Testis (tissue), 5 donors: ENCODE measurements at places on chromosomes 2 and 18. TPM values are rescaled to one million over a fixed set of nuclear protein-coding genes. Genes with fewer than 3 reads are reported as not detected.

DNA sequence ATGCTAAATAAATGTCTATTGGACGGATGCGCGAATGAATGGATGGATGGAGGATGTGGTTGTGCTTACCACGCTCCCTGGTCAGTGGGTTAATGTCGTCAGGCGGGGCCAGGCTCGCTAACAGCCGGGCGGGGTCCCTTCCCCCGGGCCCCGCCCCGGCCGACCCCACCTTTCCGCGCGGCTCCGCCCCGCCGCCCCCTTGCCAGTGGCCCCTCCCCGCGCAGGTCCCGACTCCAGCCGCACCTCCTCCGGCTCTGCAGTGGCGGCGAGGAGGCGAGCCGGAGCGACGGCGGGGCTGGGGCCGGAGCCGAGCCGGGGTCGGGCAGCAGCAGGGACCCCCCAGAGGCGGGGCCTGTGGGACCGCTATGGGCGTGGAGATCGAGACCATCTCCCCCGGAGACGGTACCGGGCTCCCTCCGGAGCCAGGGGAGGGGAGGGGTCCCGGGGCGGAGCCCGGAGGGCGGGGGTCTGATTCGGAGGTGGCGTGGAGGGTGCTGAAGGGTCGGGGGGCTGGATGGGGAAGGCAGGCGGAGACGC, at the start of gene FKBP1B:
TSS of gene FKBP1B (plus strand) at position 257 of the 537 bp plus-strand sequence. CDS start at position 366, 109 bp downstream.
- peak; percentile 51 for DNase-seq

DNA sequence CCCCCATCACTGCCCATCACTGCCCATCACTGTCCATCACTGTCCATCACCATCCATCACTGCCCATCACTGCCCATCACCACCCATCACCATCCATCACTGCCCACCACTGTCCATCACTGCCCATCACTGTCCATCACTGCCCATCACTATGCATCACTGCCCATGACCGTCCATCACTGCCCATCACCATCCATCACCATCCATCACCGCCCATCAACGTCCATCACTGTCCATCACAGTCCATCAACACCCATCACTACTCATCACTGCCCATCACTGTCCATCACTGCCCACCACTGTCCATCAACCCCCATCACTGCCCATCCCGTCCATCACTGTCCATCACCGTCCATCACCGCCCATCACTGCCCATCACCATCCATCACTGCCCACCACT, 57.8 kb upstream of the OTOS start:
- peak; percentile 5 for DNase-seq

- peak; percentile 12 for DNase-seq
These were observed 116.6 kb downstream of the HDAC4 start for GRCh38 chr2:239283961-239284795.

DNA sequence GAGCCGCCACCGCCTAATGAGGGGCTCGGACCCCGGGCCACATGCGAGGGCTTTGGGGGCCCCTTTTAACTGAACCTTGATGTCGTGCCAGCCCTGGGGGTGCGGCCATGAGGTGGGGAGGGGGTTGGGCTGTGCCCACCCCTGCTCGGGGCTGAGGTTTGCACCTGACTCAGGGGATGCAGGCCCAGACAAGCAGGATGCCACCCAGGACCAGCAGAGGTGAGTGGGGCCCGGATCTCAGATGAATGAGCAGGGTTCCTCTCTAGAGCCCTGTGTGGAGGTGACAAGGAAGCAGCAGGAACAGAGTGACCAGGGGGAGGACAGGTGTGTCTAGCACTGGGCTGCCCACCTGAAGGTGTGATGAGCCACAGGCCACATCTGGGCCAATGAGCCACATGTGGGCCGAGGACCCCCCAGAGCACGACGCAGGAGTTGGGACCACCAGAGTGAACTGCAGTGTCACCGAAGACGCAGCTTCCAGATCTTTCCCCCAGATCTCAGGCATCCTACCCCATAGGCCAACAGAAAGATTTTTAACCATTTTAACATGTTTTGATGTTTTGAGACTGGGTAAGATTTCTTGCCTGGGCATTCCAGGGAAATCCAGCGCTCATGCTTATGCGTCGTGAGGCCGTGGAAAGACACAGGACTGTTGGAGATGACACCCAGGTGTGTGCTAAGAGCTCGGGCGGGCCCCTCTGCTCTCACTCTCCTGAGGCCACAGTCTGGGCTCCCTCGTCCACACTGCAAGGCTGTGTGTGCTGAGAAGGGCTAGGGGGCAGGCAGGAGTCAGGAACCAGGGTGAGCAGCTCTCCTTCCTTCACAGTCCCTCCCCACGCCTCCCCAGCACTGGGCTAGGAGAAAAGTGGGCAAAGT, 73.6 kb downstream of the DDX1 start:
- no peak for DNase-seq

- no peak for DNase-seq
These were observed 252.0 kb downstream of the CELF4 start for GRCh38 chr18:37313624-37314023.

DNA sequence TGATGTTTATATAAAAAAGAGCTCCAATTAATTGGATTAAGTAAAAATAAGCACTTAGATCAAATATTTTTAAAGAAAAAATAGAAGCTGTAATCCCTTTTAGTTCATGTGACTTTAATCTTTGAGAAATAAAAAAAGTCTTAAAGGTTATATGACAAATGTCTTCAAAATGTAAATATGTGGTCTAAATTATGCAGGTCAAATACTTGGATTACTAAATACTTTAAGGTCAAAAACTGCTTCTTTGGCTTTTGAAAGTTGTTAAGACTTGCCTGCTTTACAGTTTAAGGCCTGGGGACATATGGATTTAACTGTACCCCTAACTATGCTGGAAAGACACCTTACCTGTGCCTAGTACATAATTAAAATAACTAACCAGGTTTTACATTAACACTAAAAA, 15.5 kb upstream of the PDK1 start:
- no peak for DNase-seq

GRCh38 chr2:1886405-1886992, 142.2 kb upstream of the PXDN start:
- peak; percentile 87 for DNase-seq

DNA sequence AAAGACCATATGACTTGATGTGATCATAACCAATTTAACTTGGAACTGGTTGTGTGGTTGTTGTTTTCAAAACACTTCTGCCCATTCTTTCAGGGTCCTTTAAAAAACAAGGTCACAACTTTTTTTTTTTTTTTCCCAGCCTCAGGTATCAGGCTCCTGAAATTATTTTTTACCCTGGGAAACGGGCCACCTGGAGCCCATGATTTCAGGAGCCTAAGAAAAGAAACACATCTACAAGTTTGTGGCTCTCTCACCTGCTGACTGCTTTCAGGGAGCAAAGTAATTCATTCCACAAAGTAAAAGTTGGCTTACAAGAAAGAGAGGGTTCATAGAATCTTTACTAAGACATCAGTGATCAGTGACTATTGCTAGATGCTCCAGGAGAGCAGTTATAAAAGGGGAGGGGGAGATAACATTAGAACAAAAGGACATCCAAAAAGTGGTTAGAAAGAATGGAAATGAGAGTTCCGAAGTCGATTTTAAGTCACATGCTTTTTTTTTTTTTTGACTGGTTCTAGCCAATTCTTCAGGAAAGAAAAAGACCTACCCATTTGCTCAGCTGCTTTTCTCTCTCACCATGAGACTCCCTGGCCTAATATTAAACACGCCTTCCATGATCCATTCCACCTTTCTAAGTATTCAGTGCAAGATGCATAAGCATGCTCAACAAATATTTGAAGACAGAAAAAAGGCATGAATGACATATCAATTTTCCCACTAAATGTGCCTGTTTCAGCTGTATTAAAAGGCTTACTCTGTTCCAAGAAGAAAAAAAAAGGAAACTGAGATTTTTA, 267.3 kb downstream of the LRATD1 start:
- no peak for DNase-seq

Gene UGT1A3
- total RNA-seq: not detected

Gene COLEC12
- total RNA-seq: 4.5 TPM

Gene EPHA4
- 139 TPM for total RNA-seq
